ENCODE measurements at places on chromosomes 5 and 9. TPM values are rescaled to one million over a fixed set of nuclear protein-coding genes. Genes with fewer than 3 reads are reported as not detected.

FOXD4 gene
- not detected for total RNA-seq

GTF2H2 gene
- 43.0 TPM for total RNA-seq

WNT8A gene
- total RNA-seq, result not detected

NDST1 gene
- total RNA-seq, result 44.0 TPM

PCDHB14 gene
- 6.9 TPM for total RNA-seq

PCDHA3 gene
- total RNA-seq, result 3.2 TPM

PCDHA1 gene
- total RNA-seq, result 0.96 TPM

PCDHGC3 gene
- 103 TPM for total RNA-seq

- H3K36me3 ChIP-seq, result no peaks in the 10 kb centered on the region
- no peaks in the 10 kb centered on the region for H3K4me1 ChIP-seq
- H3K27ac ChIP-seq, result no peak overlapping the region
- no peaks in the 10 kb centered on the region for H3K27me3 ChIP-seq
These were observed 22.5 kb downstream of the ARHGEF28 start for GRCh38 chr5:73648515-73648914.

- H3K27ac ChIP-seq, result no peak overlapping the region
- H3K4me3 ChIP-seq, result no peak overlapping the region
- no peaks in the 10 kb centered on the region for H3K4me1 ChIP-seq
- no peaks in the 10 kb centered on the region for H3K36me3 ChIP-seq
- DNase-seq, result no peak
- peaks cover 3% of the 10 kb centered on the region for H3K27me3 ChIP-seq
These were observed 27.6 kb upstream of the CCDC112 start for GRCh38 chr5:115324021-115324420.

GRCh38 chr5:1272201-1272600 is 22.7 kb downstream of the TERT start:
- H3K4me3 ChIP-seq, result no peak overlapping the region
- no peaks in the 10 kb centered on the region for H3K36me3 ChIP-seq
- H3K27ac ChIP-seq, result no peak overlapping the region

DNA sequence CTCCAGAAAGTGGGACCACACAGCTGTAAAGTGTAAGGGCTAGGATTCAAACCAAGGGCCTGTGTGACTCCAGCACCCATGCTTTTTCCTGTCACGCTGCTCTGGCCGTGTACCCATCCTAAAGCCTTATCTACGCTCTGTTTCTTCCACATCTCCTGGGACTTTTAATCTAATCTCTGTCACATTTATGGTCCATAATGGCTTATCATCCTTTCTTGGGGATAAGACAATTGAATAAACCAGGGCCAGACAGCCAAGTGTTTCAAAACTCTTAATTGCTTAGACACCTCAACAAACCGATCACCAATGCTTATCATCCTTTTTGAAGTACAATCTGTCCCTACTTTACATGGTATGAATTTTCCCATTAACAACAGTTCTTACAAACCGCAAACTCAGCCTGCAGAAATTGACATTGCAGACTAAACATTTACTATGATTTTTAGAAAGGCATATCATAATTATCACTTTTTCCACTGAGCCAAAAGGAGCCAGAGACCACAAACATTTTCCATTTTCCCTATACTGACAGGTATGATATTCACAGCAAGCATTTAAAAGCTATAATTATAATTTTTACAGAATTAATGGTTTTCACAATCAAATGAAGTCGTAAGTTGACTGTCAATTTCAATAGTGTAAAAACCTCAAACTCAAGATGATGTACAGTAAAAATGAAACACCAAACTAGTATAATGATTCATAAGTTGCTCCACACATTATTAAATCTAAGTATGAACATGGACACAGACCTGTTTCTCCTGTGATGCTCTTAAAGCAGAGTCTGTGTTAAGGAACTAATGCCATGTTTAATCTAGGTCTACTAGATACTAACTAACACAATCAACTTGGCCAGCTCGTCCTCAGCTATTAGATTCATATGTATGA is 99.5 kb downstream of the FBXW11 start:
- peaks cover 3% of the 10 kb centered on the region for H3K36me3 ChIP-seq
- no peak for DNase-seq
- no peak overlapping the region for H3K4me3 ChIP-seq
- peaks cover 8% of the 10 kb centered on the region for H3K4me1 ChIP-seq
- no peaks in the 10 kb centered on the region for H3K27me3 ChIP-seq

GRCh38 chr9:135447126-135447525 is 32.5 kb upstream of the PPP1R26 start:
- H3K4me1 ChIP-seq, result no peaks in the 10 kb centered on the region
- no peaks in the 10 kb centered on the region for H3K36me3 ChIP-seq

DNA sequence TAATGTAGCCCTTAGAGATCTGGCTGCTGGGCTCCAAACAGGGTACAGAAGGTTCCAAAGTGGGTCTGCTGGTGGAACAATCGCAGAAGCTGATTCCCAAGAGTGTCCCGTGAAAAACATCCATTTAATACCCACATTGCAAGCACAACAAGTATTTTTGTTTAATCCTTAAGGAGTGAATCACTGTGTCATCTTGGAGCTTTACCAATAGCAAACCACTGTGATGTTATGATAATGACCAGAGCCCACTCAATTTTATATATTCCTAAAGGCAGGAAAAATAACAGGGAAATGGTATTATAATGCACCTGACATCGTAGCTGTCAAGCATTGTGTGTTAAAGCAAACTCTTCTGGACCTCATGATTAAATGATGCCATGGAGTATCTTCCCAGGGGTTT is 291.9 kb downstream of the FBXL7 start:
- no peaks in the 10 kb centered on the region for H3K4me1 ChIP-seq
- no peaks in the 10 kb centered on the region for H3K36me3 ChIP-seq
- no peak overlapping the region for H3K4me3 ChIP-seq
- H3K27me3 ChIP-seq, result no peaks in the 10 kb centered on the region
- no peak for DNase-seq

GRCh38 chr5:66945389-66946349 is 250.9 kb downstream of the CD180 start:
- no peaks in the 10 kb centered on the region for H3K27me3 ChIP-seq
- H3K36me3 ChIP-seq, result no peaks in the 10 kb centered on the region
- no peak overlapping the region for H3K27ac ChIP-seq
- DNase-seq, result no peak
- H3K4me3 ChIP-seq, result no peak overlapping the region

DNA sequence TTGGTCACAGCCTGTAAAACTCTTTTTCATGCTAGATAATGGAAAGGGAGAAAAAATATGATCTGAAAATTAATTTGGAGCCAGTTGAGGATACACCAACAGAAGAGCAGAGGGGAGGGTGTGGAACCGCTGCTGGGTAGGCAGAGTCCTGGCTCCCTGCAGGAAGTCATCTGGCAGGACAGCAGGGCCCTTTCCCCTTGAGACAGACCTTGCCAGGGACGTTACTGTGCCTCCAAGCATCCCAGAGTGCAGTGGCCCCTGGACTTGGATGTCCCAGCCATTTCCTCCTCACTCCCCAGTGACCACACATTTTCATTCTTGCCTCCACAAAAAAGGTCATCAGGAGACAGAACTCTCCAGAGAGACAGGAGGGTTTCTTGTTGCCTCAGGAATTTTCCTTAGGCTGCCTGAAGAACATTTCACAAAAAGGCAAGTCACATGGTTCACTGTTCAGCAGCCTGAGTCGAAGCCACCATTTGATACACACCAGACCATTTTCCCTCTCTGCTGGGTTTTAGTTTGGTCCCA is 5.9 kb downstream of the TRPM3 start:
- DNase-seq, result no peak
- H3K27ac ChIP-seq, result no peak overlapping the region
- H3K4me3 ChIP-seq, result no peak overlapping the region
- no peaks in the 10 kb centered on the region for H3K4me1 ChIP-seq

DNA sequence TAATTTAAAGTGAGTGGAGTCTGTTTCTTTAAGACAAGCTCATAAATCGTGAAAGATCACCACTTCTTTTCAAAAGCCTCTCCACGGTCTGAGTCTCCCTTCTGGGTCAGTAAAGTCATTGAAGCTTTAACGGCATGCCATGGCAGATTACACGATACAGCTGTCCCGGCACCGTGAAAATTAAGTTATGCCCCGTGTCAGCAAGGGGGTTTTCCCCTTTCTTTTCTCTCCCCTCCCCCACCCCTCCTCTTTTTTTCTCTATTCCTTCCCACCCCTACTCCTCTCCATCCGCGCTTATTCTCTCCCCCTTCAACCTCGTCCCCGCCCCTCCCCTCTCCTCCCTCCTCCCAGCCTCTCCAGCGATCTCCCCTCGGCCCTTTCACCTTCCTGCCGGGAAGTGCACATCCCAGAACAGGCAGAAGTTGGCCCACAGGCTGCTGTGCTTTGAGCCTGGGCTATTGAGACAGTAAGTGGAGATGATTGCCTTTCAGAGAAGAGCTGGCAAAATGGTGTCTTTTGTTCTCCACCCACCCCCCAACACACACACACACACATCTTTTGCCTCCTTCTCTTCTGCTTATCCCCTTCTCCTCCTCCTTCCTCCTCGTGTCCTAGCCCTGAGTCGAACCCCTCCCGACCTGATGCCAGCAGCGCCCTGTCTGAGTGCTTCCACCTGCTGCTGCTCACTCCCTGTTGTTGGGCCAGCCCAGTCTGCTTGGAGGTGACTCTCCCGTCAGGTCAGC is 44.1 kb downstream of the GAS1 start:
- DNase-seq, result peak; percentile 41
- no peaks in the 10 kb centered on the region for H3K36me3 ChIP-seq
- no peaks in the 10 kb centered on the region for H3K27me3 ChIP-seq
- peak overlapping the region; percentile 21 for H3K27ac ChIP-seq

DNA sequence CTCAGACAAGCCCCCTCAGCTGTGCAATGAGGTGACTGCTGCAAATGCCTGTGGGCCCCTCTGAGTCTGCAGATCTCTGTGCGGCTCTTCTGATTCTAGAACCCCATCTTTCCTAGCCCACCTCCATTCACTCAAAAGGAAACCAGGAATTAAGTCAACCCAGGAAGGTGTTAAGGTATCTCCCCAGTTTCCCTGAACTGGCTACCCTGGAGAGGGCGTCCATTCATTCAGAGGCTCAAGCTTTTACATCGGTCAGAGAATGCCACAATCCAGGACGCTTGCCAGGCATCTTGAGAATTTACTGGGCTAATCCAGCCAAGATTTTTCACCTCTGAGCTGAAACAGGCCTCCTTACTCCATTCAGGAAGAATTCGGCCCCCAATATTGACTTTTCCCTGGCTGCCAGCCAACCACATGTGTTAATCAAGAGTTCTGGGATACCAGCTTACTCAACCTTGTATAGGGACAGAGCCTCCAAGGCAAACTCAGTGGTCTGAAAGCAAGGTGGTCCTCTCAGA is 889 bp upstream of the ADAMTS12 start:
- DNase-seq, result no peak
- no peaks in the 10 kb centered on the region for H3K4me1 ChIP-seq
- no peaks in the 10 kb centered on the region for H3K36me3 ChIP-seq
- peaks cover 58% of the 10 kb centered on the region for H3K27me3 ChIP-seq
- no peak overlapping the region for H3K27ac ChIP-seq
- no peak overlapping the region for H3K4me3 ChIP-seq

DNA sequence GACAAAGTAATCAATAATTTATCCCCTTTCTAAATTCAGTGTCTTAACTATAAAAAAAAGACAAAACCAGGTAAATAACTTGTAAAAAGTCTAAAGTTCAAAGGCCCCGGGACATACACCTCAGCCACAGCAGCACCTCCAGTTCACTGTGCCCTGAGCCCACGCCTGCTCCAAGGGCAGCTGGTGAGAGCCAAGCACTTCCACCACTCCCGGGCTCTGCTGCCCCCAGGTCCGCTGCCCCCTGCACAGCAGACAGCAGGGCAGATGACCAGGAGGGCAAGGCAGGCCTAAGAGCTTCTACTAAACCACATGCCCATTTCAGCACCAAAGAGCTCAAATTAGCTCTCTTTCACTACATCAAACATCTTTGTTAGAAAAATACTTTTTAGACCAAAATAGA is 91.9 kb downstream of the CAMSAP1 start:
- no peak overlapping the region for H3K27ac ChIP-seq
- peaks cover 4% of the 10 kb centered on the region for H3K4me1 ChIP-seq
- H3K36me3 ChIP-seq, result peaks cover 75% of the 10 kb centered on the region
- no peak overlapping the region for H3K4me3 ChIP-seq
- no peak for DNase-seq

DNA sequence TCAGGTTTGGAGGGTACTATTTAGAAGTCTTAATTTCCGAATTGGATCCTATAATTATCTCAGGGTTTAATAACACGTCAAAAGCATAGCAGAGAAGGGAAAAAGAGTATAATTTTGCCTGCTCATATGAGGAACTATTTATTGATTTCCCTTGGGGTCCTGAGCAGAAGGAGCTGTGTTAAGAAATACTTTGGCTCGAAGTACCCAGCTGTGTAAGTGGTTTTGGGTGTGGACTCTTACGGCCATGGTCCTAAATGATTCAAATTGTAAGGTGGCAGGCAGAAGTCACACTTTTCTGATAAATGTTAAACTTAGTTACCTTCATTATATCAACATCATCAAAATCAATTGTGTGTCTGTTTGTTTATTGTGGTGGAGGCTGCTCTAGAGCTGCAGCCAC is 190.4 kb downstream of the MTRR start:
- H3K27me3 ChIP-seq, result no peaks in the 10 kb centered on the region
- H3K36me3 ChIP-seq, result no peaks in the 10 kb centered on the region
- H3K4me1 ChIP-seq, result no peaks in the 10 kb centered on the region
- no peak for DNase-seq
- H3K4me3 ChIP-seq, result no peak overlapping the region

- H3K4me1 ChIP-seq, result no peaks in the 10 kb centered on the region
- no peaks in the 10 kb centered on the region for H3K27me3 ChIP-seq
- DNase-seq, result no peak
- no peak overlapping the region for H3K4me3 ChIP-seq
- H3K27ac ChIP-seq, result no peak overlapping the region
These were observed 57.8 kb upstream of the LARP1 start for GRCh38 chr5:154697371-154697770.

DNA sequence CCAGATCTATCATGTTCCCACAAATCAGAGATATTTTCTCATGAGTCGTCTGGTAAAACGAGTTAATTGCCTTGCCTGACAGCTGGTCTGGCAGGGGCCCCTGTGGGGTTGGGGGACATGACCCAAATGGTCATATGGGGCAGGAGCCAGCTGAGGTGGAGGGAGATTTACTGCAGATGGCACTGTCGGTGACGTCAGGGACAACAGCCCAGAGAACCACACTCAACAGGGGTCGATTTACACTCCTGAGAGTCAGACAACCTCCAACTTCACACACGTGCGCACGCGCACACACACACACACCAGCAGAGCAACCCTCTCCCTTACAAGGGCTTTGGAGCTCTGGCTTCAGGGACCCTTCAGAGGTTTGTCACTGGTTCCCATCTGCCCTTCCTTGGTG is 23.4 kb upstream of the GABRP start:
- no peak overlapping the region for H3K27ac ChIP-seq
- no peak overlapping the region for H3K4me3 ChIP-seq
- peaks cover 6% of the 10 kb centered on the region for H3K27me3 ChIP-seq
- H3K36me3 ChIP-seq, result no peaks in the 10 kb centered on the region
- no peak for DNase-seq

- H3K4me3 ChIP-seq, result no peak overlapping the region
- H3K36me3 ChIP-seq, result peaks cover 74% of the 10 kb centered on the region
- H3K27me3 ChIP-seq, result no peaks in the 10 kb centered on the region
- no peaks in the 10 kb centered on the region for H3K4me1 ChIP-seq
- H3K27ac ChIP-seq, result no peak overlapping the region
These were observed 11.4 kb downstream of the GRHPR start for GRCh38 chr9:37433867-37434371.

Measured in A673 (cell line).